Sigmoid colon (tissue), 7 donors: ENCODE measurements at places on chromosomes 12 and 14. TPM values are rescaled to one million over a fixed set of nuclear protein-coding genes. Genes with fewer than 3 reads are reported as not detected.

Gene CLMN
- 4.4 TPM for total RNA-seq

Gene STON2
- 12.2 TPM for total RNA-seq

Gene FSCB
- not detected for total RNA-seq

Gene CMA1
- 3.3 TPM for total RNA-seq

Gene LRRC10
- total RNA-seq: not detected

Gene TRHDE
- 10.0 TPM for total RNA-seq

Gene PRB2
- not detected for total RNA-seq

Gene KRT3
- not detected for total RNA-seq

DNA sequence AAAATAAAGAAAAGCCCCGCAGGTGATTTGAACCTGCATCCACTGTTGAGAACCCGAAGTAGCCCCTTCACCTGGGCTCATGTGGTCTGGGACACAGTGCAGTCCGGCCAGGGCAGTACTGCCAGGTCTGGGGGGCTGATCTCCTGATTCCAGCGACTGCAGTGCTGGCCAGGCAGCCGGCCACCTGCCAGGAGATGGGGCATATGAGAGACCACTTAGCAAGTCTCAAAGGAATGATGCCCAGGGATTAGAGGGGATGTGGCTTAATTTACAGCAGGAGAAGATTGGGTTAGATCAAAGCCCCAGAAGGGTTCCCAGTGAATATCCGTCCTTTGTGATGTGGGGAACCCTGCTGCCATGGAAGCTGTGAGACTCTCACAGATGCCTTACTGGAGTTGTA is 113.3 kb downstream of the PRMT8 start:
- peaks cover 8% of the 10 kb centered on the region for H3K4me1 ChIP-seq
- peak; percentile 29 for DNase-seq
- H3K27ac ChIP-seq: no peak overlapping the region

DNA sequence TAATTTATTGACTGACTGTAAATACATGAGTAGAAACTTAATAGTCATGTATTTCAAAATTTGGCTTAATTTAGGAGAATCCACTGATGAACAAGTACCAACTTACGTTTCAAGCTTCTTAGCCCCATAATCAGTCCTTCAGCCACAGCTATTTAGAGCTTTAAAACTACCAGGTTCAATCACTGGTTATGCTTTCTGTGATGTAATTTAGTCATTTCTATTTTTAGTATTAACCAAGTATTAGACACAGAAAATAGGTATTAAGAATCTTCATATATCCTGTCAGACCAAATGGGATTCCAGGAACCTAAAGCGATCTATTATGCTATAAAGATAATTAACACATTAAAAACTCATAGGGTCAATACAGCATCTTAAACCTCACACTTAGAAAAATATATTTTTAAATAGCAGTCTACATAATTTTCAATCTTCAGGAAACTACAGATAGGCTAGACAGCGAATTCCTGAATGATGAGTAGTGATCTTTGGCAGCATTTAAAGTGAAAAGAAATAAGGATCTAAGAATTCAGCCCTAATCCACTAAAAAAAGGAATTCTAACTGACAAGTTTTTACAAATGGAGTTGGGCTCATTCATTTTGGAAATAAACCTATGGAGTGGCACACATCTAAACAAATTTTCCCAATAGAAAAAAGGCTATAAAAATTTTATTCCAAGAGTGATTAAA is 51.5 kb downstream of the ZC3H14 start:
- H3K36me3 ChIP-seq: peaks cover 32% of the 10 kb centered on the region
- no peak overlapping the region for H3K4me3 ChIP-seq
- no peak overlapping the region for H3K27ac ChIP-seq
- DNase-seq: no peak
- H3K27me3 ChIP-seq: no peaks in the 10 kb centered on the region
- no peaks in the 10 kb centered on the region for H3K4me1 ChIP-seq

DNA sequence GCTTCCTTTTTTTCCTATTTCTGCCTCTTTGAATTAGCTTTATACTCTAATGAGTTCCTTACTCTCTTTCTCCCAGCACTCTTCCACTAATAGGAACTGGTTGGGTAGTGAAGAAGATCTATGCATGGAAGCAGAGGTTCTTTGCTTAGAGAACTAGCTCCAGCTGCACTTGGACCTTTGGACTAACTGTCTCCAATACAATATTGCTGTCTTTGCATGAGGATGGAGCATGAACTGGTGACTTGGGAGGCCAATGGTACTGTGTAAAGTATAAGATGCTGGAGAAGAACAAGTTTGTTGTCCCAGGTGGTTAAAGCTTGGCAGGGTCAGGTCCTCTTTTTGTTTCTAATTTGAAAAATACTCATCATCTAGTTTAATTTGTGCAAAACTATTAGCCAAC is 2.4 kb upstream of the GLS2 start:
- H3K4me3 ChIP-seq: no peak overlapping the region
- H3K27me3 ChIP-seq: no peaks in the 10 kb centered on the region
- H3K36me3 ChIP-seq: no peaks in the 10 kb centered on the region
- H3K4me1 ChIP-seq: peaks cover 18% of the 10 kb centered on the region
- DNase-seq: no peak

GRCh38 chr14:71701990-71702389 is 230.2 kb upstream of the RGS6 start:
- no peak overlapping the region for H3K27ac ChIP-seq
- peaks cover 23% of the 10 kb centered on the region for H3K4me1 ChIP-seq
- no peaks in the 10 kb centered on the region for H3K36me3 ChIP-seq
- no peaks in the 10 kb centered on the region for H3K27me3 ChIP-seq

DNA sequence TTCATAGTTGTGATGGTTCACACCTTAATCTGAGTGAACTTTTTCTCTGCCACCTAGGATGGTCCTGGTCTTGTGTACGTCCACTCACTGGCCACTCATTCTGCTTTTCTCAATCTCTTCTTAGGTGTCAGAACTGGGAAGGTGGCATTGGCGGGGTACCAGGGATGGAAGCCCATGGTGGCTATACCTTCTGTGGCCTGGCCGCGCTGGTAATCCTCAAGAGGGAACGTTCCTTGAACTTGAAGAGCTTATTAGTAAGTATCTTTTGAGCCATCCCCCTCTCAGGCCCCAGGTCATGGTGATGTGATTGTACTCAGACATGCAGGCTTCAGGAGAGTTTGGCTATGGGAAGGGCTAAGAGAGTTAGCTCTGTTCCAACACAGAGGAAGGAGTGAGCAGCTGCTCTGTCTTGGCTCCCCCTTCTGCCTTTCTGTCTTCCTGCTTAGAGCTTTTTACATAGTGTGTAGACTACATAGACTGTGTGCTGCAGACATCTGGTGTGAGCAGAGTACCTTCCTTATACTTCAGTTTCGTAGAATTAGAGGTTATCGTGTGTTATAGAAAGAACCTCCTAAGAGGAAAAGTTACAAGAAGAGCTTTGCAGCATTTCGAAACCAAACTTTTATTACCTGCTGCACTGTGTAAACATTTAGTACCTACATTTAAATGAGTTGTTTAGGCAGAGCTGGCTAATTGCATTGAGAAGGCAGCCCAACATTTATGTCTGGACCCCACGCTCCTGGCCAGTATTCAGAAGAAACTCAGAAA is 54.2 kb downstream of the FNTB start:
- no peak overlapping the region for H3K27ac ChIP-seq
- no peak for DNase-seq
- H3K4me1 ChIP-seq: no peaks in the 10 kb centered on the region
- peaks cover 35% of the 10 kb centered on the region for H3K36me3 ChIP-seq

DNA sequence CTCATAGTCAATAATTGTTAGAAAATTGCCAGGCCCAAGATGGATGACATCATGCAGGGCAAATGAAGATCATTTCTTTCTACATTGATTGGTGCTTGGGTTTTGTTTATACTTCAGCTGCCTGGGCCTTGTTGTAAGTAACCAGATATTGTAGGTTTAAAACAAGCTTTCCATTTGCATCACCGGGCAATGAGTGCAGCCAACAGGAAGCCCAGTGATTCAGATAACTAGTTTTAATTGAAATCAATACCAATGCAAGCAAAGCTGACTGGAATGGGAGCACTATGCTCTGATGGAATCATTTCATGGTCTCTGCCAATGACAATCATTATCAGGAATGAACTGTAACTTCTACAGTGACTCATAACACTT is 279.3 kb downstream of the DUSP6 start:
- no peak overlapping the region for H3K27ac ChIP-seq
- H3K27me3 ChIP-seq: no peaks in the 10 kb centered on the region
- H3K4me1 ChIP-seq: no peaks in the 10 kb centered on the region
- DNase-seq: no peak
- H3K36me3 ChIP-seq: no peaks in the 10 kb centered on the region
- no peak overlapping the region for H3K4me3 ChIP-seq

GRCh38 chr12:13197526-13198143 is 1.1 kb downstream of the EMP1 start:
- peak overlapping the region; percentile 40 for H3K4me3 ChIP-seq
- no peaks in the 10 kb centered on the region for H3K4me1 ChIP-seq
- H3K36me3 ChIP-seq: no peaks in the 10 kb centered on the region
- DNase-seq: peak; percentile 84

DNA sequence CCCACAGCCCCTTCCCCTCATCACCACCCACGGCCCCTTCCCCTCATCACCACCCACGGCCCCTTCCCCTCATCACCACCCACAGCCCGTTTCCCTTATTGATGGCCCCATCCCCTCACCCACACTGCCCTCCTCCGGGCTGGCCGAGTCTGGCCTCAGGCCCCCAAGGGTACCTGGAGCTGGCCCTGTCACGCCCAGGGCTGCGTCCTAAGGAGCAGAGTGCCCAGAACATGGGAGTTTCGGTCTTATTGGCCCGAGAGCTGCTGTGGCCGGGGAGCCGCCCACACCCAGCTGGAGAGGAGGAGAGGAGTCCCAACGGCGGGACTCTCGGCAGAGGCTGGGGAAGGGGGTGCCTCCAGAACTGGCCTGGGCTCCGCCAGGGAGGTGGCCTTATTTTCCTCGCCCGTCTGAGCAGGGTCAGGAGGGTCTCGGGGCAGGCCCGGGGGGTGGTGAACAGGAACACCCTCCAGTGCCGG is 182.3 kb downstream of the KIF26A start:
- no peak overlapping the region for H3K27ac ChIP-seq
- H3K4me3 ChIP-seq: no peak overlapping the region
- peaks cover 35% of the 10 kb centered on the region for H3K4me1 ChIP-seq
- H3K36me3 ChIP-seq: no peaks in the 10 kb centered on the region

- H3K27ac ChIP-seq: no peak overlapping the region
- H3K4me1 ChIP-seq: no peaks in the 10 kb centered on the region
- H3K27me3 ChIP-seq: no peaks in the 10 kb centered on the region
- no peaks in the 10 kb centered on the region for H3K36me3 ChIP-seq
- no peak for DNase-seq
- H3K4me3 ChIP-seq: no peak overlapping the region
Observed at GRCh38 chr14:20191396-20191795, 700 bp downstream of the OR11G2 start.

- peaks cover 14% of the 10 kb centered on the region for H3K27me3 ChIP-seq
- peaks cover 22% of the 10 kb centered on the region for H3K4me1 ChIP-seq
- peak; percentile 87 for DNase-seq
- peak within 1 kb of the TSS; percentile 58 for H3K4me3 ChIP-seq
- peak within 1 kb of the TSS; percentile 59 for H3K27ac ChIP-seq
Observed at GRCh38 chr12:56079723-56080555, at the start of gene ERBB3. Gene ERBB3 (plus strand): TSS chr12:56080165. CDS start chr12:56080301, 136 bp downstream.

DNA sequence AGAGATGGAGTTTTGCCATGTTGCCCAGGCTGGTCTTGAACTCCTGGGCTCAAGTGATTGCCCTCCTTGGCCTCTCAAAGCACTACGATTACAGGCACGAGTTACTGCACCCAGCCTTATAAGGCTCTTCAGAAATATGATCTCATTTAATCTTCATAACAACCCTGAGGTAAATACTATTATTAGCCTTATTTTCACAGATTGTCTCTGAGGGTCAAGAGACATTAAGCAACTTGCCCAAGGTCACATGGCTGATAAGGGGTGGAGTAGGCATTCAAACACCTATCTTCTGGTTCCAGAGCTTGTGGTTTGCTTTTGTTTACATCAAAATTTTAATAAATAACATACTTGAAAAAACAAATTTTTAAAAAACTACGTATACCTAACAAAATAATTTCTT is 5.1 kb downstream of the PRKAG1 start:
- peaks cover 48% of the 10 kb centered on the region for H3K36me3 ChIP-seq
- H3K27ac ChIP-seq: no peak overlapping the region
- H3K27me3 ChIP-seq: no peaks in the 10 kb centered on the region
- H3K4me1 ChIP-seq: peaks cover 15% of the 10 kb centered on the region
- H3K4me3 ChIP-seq: no peak overlapping the region

DNA sequence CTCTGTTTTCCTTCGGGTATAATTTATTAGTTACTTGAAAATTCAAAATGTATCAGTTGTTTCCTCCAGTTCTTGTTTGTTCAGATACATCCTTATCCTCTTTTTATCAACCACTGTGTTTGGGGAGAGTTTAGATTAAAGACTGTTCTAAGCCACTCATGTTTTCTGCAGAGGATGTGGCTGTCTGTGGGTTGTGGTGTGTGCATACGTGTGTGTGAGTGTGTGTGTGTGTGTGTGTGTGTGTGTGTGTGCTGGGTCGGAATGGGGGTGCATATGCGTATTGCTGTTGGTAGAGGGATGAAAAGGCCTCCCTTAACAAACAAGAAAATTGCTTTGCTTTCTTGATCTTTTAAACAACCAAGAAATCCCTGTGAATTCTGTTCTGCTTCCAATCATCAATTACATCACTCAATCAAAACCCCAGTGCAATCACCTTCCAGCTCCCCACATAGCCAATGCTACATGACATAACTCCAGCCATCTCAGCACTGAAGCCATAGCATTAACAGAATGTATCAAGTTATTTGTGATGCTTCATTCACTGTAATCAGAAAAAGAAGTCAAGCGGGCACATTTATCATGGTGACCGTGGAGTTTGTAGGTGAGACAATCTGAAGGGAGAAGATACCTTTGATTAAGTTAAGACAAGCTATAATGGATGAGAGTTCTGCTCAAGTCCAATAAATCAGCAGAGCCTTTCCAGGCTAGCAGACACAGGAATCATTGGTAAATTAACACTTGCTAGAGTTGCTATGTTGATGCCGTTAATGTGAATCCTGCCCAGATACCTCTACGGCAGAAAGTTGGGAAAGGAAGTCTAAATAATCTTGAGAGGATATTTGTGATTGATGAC is 131.9 kb downstream of the RMST start:
- no peak overlapping the region for H3K4me3 ChIP-seq
- no peaks in the 10 kb centered on the region for H3K27me3 ChIP-seq
- H3K27ac ChIP-seq: no peak overlapping the region
- DNase-seq: no peak
- H3K36me3 ChIP-seq: no peaks in the 10 kb centered on the region

GRCh38 chr12:109444259-109444658 is 32.8 kb downstream of the KCTD10 start:
- no peaks in the 10 kb centered on the region for H3K27me3 ChIP-seq
- no peak overlapping the region for H3K27ac ChIP-seq
- no peak for DNase-seq

- no peak overlapping the region for H3K4me3 ChIP-seq
- no peak overlapping the region for H3K27ac ChIP-seq
Observed at GRCh38 chr12:7832059-7832696, 40.5 kb downstream of the SLC2A14 start.

GRCh38 chr12:6363330-6364043 is 11.9 kb downstream of the SCNN1A start:
- H3K4me3 ChIP-seq: peak overlapping the region; percentile 57
- H3K27me3 ChIP-seq: no peaks in the 10 kb centered on the region
- H3K27ac ChIP-seq: peak overlapping the region; percentile 85
